RWPE1 (cell line): ENCODE measurements at places on chromosomes 4 and X.
A peak's percentile ranks its signal among the peaks of the same experiment; 100 is the strongest.

DNA sequence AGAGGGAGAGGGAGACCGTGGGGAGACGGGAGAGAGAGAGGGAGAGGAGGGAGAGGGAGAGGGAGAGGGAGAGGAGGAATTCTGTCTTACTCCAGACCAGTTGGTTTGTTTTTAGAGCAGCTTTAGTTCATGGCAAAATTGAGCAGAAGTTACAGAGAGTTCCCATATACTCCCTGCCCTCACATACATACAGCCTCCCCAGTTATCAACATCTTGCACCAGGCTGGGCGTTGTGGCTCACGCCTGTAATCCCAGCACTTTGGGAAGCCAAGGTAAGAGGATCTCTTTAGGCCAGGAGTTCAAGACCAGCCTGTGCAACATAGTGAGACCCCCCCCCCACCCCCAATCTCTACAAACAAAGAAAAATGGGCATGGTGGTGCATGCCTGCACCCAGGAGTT lies 79.8 kb upstream of the OGT start:
- DNase-seq, result no peak

- no peak for DNase-seq
These were observed 428.9 kb upstream of the GNPDA2 start for GRCh38 chr4:45155081-45155777.

DNA sequence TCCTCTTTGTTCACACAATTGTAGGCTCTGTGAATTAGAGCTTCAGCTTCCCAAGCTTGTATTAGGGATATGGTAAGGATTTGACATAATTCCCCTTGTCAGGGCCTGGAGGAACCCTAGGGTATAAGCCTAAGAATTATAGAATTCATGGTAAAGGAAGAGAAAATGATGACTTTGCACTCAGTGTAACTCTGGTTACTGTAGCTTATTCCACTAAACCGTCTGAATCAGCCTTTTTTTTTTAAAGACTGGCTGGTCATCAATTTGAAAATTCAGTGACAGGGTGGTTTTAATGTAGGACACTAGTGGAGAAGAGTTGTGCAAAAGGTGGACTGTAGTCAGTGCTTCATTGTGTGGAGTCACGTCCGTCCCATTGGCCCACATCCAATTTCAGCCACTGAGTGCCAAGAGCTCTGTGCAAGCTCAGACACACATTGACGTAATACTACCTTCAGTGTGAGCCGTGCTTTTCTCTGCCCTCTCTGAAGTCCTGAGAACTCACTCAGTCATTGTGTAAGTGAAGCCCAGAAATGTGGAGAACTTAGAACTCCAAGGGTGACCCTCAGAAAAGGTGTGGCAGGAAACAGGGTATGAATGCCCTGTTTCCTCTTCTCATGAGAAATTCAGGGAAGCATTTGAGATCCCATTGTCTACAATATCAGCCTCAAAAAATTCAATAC lies 449.8 kb downstream of the C4orf33 start:
- DNase-seq, result no peak

DNA sequence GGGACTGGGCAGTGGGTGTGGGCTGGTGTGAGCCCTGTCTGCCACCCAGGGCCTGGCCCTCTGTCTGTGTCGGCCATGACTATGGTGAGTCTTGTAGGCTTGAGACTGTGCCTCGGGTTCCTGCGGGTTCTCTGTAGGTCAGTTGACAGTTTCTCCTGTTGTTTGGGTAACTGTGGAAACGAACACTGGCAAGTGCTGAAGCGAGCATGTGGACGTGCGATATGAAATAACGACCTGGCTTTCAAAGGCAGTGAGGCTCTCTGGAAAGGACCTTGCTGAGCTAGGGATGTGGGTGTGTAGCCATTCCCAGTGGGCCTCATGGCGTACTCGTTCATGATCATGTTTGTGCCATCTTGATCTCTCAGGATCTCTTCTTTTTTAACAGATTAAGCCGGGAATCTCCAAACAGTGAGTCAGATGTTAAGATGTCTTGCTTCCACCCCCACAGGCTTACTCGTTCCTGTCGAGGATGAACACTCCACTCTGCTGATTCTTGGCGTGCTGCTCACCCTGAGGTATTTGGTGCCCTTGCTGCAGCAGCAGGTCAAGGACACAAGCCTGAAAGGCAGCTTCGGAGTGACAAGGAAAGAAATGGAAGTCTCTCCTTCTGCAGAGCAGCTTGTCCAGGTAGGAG lies 41.3 kb downstream of the HTT start:
- DNase-seq, result no peak

DNA sequence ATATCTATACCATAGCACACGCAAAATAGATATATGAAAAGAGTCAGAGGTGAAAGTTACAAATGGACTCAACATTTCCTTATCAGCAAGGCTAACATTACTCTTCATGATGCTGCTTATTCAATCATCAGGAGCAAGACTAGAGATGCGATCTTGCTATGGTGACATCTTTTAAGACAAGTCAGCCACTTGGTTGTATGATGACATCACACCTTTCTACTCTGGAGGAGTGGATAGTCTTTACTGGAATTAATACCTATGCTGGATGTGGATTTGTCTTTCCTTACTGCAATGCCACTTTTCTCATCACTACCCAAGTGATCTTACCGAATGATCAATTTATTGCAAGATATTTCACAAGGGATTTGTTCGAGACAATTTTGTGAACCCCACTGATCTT lies 87.0 kb upstream of the SPOCK3 start:
- no peak for DNase-seq

DNA sequence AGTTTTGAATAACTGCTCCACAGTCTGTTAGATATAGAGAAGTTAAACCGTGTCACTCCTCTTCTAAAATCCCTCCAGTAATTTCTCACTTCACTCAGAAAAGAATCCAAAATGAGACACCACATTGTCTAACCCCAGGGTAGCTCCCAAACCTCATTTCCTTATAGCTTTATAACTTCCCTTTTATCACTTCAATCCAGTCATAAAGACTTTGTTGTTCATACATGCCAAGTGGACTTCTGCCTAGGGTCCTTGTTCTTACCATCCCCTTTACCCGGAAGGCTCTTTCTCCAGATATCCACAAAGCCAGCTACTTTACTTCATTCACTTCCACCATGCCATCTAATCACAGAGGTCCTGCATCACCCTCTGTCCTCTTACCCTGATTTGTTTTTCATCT lies 156.2 kb downstream of the GABRB1 start:
- DNase-seq, result no peak

GRCh38 chr4:124123181-124123580 lies 589.4 kb downstream of the ANKRD50 start:
- no peak for DNase-seq

GRCh38 chrX:79366873-79367749 lies at the start of gene ITM2A:
Gene ITM2A (minus strand): TSS chrX:79367334. CDS start chrX:79367215, 119 bp downstream.
- DNase-seq, result no peak

DNA sequence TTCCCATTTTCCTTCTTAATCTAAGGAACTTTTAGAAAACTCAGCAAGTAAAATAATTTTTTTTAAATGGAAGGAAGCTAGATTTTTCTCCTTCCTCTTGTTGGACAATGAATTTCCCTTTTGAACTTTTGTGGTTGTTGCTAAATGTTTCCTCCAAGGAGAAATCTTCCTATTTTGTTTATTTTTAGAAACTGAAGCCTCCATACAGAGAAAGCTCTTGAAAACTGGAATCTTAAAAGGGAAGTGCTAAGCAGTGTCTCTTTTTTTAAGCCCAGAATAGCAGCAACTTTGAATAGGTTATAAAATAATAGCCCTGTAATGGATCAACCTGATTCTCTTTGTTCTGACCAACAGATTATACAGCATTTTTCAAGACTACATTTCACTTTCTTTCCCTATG lies 15.1 kb upstream of the DCLK2 start:
- no peak for DNase-seq

DNA sequence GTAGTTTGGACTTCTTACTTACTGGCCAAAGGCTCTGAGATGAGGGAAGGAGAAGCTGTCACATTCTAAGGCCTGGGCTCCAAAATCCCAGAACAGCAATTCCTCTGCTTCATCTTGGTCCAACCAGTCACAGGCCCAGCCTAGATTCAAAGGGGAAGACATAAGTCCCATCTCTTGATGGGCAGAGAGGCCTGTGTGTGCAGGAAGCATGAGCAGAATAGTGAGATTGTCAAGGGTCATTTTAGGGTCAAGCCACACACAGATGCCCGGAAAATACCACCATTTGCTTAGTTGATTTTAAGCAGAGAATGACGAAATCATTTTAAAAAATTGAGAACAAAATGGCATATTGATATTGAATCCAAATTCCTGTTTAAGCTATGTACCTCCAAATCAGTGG lies 580.9 kb upstream of the ZFP42 start:
- no peak for DNase-seq

DNA sequence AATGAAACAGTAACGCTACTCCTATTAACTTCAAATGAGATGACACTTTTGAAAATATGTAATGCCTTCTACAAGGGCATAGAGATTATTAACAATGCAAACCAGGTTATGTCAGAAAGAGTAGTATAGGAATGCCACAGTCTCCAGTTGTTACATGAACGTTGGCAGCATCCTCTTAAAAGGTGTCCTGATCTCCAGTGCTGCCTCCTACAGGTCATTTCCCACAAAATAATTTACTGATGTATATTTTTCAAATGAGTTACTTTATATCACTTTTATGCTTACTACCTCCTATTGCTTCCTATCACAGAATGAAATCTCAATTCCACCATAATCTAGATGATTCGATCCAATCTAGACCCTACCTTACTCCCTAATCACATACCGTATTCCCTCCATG lies 195.2 kb upstream of the EPHA5 start:
- DNase-seq, result peak; percentile 1

- DNase-seq, result no peak
These were observed 48.4 kb upstream of the SPANXN4 start for GRCh38 chrX:142977128-142977914.

DNA sequence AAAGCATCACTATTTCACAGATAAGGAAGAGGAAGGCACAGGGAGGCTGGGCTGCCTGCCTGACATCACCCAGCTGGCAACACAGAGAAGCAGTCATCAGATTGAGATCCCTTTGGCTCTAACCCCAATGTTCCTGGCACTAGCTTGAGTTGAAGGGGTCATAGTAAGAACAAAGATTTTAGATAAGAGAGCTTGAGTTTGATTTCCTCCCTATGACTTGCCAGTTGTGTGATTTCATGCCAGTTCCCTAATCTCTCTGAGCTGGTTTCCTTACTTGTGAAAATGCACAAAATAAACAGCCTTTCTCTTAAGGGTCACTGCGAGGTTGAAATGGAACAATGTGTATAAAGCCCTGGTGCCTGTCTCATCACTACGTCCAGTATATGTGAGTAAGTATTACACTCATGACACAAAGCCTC lies 475.4 kb upstream of the HS3ST1 start:
- no peak for DNase-seq

GRCh38 chr4:4568806-4569427 lies 27.1 kb upstream of the STX18 start:
- DNase-seq, result no peak

- DNase-seq, result no peak
These were observed 8.5 kb downstream of the PCDH10 start for GRCh38 chr4:133157460-133158160.

GRCh38 chr4:60652933-60653332 lies 547.2 kb upstream of the ADGRL3 start:
- no peak for DNase-seq

GRCh38 chr4:127788517-127788916 lies 6.4 kb downstream of the HSPA4L start:
- DNase-seq, result peak; percentile 12

- DNase-seq, result no peak
These were observed 32.0 kb downstream of the LAS1L start for GRCh38 chrX:65502618-65503017.

- DNase-seq, result no peak
These were observed 12.3 kb downstream of the CLDN2 start for GRCh38 chrX:106932492-106932923.

DNA sequence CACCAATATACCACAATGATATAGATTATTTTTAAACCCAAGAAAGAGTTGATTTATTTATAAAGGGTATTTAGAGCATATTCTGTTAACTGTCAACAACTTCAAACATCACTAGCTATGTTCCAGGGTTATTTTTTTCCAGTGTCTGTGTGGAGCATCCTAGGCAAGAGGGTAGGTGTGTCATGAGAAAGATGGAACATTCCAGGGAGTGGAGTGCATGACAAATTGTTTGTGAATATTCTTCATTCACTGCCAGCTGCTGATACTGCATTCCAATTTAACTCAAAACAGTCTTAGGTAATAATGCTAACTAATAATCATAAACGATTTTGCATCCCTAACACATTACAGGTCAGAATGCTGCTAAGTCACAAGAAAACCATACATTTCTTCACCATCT lies 148.7 kb upstream of the RASGEF1B start:
- no peak for DNase-seq

GRCh38 chr4:130574215-130574614 lies 1478.3 kb downstream of the C4orf33 start:
- no peak for DNase-seq

DNA sequence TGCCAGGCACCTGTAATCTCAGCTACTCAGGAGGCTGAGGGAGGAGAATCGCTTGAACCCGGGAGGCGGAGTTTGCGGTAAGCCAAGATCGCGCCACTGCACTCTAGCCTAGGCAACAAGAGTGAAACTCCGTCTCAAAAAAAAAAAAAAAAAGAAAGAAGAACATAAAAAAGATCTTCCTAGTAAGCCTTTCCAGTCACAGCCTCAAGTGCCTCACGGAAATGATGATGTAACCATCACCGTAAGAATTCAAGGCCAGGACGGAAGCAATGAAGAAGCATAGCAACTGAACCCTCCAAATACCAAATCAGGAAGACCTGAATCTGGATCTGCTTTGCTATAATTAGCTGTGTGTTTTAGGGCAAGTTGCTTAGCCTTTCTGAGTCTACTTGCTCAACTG lies 28.8 kb downstream of the RBM47 start:
- no peak for DNase-seq

DNA sequence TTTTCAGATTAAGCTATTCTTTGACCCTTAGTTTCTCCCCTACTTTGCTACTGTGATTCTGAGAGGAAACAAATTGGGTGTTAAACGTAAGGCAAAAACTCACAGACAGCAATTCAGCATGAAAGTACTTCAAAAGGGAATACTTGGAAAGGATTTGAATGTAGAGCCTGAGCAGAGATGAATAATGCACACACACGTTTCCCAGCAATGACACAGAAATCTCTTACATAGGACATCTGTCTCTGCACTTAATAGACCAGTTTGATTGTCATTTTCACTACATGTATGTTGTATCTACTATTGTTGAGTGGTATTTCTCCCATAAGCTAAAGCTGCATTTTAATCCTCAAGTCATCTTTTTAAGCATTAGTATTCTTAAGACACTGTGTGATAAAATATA lies 166.1 kb upstream of the TEX13C start:
- DNase-seq, result no peak

DNA sequence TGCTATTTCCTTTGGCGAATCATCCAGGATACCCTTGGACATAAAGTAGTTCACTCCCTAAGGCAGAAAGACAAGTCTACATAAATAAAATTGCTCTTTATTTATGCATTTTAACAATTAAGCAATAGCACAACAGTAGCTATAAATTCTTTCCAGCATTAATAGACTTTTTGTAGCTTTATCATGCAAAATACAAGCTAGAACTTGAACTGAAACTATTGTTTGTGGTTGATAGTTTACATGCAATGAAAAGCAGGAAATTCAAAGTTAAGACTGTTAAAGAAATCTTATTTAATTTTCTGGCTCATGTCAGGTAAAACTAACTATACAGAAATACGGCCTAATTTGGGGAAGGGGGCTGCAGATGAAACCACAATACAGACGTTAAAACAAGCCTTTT lies 42.3 kb downstream of the FBXO8 start:
- no peak for DNase-seq

- no peak for DNase-seq
These were observed 175.2 kb downstream of the IL13RA2 start for GRCh38 chrX:114842181-114842580.

- no peak for DNase-seq
These were observed 34.5 kb upstream of the TLR2 start for GRCh38 chr4:153649572-153649991.
